ENCODE measurements at places on chromosomes 2 and 18.

GRCh38 chr2:7014174-7014640 is 97.0 kb downstream of the RNF144A start:
- DNase-seq: no peak

DNA sequence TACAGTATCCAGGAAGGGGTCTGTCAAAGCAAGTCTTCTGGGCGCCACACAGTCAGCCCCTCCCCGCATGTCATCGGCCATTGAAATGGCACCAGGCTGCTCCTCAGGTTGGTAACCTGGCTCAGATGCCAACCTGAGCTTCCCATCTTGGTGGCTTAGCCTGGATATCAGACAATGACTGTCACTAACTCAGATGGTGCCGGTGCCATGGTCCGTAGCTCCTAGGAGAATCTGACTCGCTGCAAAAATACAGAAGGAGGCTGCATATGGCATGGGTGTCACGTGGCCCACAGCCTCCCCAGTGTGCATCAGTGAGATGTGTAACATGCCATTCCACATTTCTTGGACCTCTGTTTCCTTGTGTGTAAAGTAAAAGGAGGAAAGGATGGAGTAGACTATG is 3.2 kb downstream of the NOSTRIN start:
- no peak for DNase-seq

GRCh38 chr18:32200766-32201165 is 10.9 kb downstream of the MEP1B start:
- no peak for DNase-seq

GRCh38 chr18:54117853-54118773 is 106.4 kb downstream of the MBD2 start:
- no peak for DNase-seq

DNA sequence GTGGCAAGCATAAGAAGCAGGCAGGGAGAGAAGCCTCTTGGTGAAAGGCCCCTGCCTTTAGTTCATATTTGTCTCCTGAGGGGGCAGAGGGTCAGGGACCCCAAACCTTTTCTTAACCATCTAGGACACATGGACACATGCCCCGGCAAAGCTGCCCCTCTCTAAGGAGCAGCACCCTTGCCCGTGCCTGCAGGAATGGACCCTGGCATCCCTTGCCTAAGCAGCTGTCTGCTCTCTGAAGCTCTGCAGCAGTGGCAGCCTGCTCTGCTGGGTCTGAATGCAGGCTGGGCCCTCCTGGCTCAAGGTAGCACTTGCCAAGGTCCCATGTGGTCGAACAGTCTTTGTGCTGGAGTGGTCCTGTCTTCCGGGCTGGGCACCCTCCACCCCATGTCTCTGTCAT is 174.4 kb downstream of the CELF4 start:
- no peak for DNase-seq

DNA sequence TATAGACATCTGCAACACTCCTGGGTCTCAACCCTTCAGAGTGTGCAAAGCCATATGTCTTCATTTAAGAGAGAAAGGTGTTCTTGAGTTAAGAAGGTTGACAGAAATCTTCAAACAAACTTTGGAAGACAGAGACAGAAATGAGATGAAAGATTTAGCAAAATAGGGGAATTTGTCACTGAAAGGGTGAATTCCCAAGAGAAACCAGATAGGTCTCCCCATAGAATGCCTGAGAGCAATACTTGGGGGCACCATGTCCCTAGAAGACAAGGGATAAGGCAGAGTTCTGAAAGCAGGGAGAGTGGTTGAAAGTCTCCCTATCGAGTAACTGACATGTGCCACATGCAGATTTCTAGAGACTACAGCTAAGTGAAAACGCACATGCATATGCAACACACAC is 50.0 kb downstream of the AP1S3 start:
- DNase-seq: no peak

Data from esophagus squamous epithelium (tissue), 5 donors.